Activated T-cell treated with anti-CD3 and anti-CD28 coated beads for 4 hours (primary cell): ENCODE measurements at places on chromosomes 2 and 18.

GRCh38 chr2:175948191-175948590 is 53.9 kb downstream of the LNPK start:
- DNase-seq = no peak

DNA sequence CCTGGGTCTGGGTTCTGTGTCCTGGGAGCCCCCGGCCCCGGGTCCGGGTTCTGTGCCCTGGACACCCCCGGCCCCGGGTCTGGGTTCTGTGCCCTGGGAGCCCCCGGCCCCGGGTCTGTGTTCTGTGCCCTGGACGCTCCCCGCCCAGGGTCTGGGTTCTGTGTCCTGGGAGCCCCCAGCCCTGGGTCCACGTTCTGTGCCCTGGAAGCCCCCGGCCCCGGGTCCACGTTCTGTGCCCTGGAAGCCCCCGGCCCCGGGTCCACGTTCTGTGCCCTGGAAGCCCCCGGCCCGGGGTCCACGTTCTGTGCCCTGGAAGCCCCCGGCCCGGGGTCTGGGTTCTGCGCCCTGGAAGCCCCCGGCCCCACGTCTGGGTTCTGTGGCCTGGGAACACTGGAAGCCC is 253.9 kb downstream of the TWIST2 start:
- DNase-seq = no peak

GRCh38 chr2:205714058-205714776 is 31.9 kb downstream of the NRP2 start:
- DNase-seq = no peak

DNA sequence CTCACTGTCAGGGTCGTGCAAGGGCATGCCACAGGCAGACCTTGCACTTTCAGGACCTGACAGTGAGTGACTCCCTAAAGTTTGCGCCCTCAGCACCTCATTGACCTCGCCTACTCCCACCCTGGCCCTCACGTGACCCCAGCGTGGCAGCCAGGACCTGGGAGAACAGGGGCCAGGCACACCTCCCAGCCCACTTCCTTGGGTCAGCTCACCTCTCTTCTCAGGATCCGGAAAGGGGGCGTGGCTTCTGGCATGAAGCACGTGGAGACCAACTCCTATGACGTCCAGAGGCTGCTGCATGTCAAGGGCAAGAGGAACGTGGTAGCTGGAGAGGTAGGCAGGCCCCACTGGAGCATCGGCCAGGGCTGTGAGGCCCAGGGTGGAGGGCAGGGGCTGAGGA is 8.8 kb downstream of the VIL1 start:
- no peak for DNase-seq

DNA sequence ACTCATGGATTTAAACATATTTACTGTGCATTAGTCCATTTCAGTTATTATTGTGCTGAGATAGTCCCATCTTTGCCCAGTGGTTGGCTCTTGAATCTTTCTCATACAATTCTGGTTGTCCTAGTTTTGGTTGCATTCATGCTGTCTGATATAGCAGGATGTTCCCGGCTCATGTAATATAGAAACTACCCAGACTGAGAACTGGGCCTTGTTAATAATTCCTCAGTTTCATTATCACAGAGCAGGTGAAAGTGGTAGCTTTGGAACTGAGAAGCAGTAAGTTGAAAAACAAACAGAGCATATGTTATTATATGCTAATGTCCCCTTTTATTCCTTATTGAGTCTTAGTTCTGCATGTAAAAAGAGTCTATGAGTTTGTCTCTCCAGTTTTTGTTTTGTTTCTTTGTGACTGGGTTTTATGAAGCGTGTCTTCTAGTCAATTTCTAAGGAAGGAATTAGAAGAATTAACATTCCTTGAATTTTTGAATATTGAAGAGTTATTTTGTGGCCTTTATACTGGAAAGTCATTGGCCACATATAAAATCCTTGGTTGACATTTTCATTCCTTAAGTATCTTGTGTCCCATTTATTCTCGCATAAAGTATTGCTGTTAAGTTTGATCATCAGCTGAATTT is 43.3 kb downstream of the EIF5B start:
- no peak for DNase-seq

DNA sequence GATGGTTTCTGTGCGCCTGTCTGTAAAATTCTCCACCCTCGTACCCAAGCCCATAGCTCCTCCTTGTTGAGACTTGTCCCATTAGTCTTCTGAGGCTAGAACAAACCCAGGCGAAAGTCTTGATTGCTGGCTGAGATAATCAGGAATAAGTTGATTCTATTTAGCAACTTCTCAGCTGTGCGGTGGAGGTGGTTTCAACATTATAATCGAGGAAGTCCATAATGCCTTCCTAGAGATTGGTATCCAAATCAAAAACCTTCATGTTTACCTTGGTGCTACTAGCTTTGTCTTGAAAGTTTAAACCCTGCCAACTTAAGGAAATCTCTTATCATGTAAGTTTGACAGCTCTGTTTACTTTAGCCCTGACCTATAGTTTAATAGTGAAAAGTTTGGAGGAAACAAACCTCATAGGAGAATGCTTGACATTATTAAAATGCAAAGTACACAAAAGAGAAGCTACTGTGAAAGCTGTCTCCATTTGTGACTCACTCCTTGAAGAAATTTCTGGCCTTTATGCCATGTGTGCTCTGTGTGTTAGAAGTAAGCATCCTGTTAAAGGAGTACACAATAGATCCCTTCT is 36.6 kb upstream of the DSC1 start:
- no peak for DNase-seq

DNA sequence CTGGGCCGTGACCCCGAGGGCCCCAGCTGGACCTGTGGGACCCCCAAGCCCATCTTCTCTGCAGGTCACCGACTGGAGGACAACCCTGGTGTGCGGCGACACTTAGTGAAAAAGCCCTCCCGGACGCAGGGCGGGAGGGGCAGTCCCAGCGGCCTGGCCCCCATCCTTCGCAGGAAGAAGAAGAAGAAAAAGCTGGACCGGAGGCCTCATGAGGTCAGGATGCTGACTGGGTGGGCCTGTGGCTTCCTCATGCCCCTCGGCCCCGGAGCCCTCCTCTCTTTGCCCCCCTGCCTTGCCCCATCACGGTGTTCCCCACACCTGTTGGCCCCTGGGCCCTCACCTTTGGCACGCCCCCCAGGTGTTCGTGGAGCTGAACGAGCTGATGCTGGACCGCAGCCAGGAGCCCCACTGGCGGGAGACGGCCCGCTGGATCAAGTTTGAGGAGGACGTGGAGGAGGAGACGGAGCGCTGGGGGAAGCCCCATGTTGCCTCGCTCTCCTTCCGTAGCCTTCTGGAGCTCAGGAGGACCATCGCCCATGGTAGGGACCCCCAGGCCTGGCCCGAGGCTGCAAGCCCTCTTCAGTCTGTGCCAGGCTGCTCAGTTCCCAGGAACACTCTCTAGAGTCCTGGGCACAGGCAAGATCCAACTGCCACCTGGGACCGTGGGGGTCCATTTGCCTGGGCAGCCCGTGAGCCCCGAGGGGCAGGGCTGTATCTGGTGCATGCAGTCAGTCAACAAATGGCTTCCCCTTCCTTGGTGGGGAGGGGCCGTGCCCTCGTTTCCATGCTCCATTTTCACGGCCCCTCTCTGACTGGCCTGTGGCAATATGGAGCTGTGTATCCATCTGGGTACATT is 4.7 kb downstream of the SLC4A3 start:
- no peak for DNase-seq

GRCh38 chr2:168853471-168853870 is 36.8 kb downstream of the SPC25 start:
- DNase-seq = no peak

GRCh38 chr2:158184001-158184400 is 82.3 kb downstream of the UPP2 start:
- no peak for DNase-seq

GRCh38 chr2:70709275-70710037 is 58.5 kb downstream of the ADD2 start:
- no peak for DNase-seq

- DNase-seq = no peak
Measured at GRCh38 chr2:203697190-203697589, 9.2 kb upstream of the CD28 start.
